Activated effector memory CD4-positive, alpha-beta T cell treated with Interleukin-2 at 50 U/mL for 16 hours (primary cell): ENCODE measurements at places on chromosomes 5 and 9.

DNA sequence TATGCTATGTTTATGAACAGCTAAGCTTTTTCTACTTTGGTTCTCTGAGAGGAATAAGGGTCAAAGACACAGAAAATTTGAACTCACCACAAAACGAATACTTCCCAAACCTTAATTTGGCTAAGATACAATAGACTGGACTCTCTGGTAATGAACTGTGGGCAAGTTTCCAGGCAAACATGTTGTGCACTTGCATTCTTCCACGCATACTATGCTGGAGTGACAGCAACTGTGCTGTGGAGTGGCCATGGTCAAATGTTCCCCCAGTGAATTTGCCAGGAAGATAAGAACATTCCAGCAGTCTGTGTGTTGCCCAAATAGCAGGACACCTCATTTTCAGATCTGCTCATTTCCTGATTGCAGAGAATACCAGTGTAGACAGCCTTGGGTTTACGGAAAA lies 275.3 kb upstream of the IL12B start:
- DNase-seq: no peak

DNA sequence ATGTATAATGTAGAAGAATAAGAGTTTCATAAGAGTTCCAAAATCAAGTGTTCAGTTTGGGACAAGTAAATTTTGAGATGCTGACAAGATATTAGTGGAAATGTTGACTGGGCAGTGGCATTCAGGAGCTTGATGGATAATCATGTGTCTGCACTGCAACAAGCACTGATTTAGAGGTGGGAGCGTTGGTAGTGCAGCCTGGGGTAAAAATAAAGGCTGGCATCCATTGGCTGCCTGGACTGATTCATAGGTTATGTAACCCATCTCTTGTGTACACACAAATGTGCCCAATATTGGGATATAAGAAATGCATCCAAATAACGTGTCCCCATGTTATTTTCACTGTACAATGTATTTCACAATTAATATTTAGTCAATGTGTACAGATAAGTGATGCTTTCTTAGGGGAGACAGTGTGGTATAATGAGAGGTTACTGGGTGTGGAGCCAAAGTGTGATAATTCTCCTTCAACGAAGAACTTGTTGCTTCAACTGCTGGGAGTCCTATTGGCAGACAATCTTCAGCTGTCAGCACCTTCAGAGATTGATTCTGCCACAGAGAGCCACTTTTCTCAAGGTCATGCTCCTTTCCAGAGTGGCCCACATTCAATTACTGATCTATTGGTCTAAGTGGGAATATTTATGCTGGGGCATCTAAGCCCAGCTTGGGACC lies 20.9 kb upstream of the SMC2 start:
- DNase-seq: no peak

GRCh38 chr5:178163772-178164735 lies 10.4 kb upstream of the NHP2 start:
- peak; percentile 85 for DNase-seq

GRCh38 chr9:127273326-127273725 lies 8.8 kb downstream of the GARNL3 start:
- no peak for DNase-seq

DNA sequence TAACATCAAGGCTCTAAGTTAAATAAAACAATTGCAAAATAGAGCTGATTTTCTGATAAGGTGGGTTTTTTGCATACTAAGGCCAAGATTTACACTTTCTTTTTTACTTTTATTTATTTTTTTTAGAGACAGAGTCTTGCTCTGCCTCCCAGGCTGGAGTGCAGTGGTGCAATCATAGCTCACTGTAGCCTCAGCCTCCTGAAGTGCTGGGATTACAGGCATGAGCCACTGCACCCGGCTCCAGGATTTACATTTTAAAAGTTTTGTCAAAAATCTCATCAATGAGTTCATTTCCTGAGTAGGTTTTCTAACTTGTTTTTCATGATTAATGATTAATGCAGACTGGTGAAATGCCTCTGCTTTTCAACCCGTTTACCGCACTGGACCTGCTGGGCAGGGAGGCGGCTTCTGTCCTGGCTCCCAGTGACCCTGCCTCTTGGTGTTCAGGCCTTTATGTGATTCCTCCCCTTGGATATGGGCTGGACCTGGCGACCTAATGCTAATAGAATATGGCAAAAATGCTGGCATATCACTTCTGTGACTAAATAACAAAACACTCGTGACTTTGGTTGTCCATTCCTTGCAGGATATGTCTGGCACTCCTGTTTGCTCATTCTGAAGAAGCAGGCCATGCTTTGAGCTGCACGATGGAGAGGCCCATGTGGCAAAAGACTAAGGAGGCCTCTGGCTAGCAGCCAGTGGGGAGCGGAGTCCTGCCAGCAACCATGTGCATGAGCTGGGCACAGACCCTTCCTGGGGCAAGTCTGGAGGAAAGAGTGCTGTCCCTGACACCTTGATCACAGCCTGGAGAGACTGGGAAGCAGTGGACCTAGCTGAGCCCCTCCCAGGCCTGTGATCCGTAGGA lies 72.2 kb upstream of the PTCH1 start:
- DNase-seq: no peak

DNA sequence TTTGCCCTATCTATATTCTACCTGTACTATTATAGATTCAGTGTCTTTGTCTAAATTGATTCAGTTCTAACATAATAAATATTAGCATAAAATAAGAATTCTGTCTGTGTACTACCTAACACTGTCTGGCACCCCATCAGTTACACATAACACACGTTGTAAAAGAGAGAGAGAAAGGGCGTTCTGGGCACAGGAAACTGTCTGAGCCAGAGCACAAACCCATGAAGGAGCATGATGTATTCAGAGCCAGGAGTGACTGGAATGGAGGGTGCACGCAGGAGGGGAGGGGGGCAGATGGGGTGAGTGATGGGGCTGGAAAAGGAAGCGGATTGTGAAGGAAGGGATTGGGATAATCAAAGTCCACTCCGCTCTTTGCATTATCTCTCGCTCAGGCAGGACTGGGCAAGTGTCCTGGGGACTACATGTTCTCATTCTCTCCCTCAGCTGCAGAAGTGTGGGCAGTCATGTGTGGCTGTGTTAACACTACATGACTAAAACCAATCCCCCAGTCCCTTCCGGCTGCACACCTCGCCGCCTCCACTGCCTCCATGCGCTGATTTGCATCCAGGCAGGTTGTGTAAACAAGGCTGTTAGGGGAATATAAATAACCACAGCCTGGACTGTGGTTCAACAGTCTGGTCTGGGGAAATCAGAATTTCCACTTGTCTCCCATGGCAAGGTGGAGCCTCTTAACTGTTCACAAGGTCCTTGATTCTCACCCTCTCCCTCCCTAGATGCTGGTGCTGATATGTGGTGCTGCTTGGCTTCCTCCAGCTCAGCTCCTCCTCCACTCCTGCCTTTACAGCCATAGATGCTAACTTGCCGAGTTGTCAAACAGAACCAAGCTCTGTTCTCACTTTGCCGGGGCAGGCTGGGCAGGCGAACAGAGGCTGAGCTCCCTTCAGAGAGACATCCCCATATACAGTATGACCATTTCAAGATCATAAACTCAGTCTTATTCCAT lies 367.5 kb upstream of the BRINP1 start:
- DNase-seq: no peak

- DNase-seq: no peak
Observed at GRCh38 chr5:157187046-157187754, 6.6 kb downstream of the ITK start.

- DNase-seq: no peak
Observed at GRCh38 chr9:31733166-31733565, 651.3 kb upstream of the ACO1 start.

DNA sequence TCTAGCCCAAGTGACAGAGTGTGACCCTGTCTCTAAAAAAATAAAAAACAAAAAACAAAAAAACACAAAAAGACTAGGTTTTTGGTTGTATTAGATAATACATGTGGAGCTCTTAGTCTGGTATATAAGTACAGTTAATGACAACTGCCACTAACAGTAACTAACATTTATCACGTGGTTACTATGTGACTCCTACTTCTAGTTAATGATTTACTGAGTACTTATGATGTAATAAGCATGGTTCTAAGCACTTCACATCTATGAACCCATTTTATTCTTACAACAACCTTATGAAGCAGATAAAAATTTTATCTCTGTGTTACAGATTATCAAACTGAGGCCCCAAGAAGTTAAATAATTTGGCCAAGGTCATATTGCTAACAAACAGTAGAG lies 6.1 kb upstream of the TMEFF1 start:
- no peak for DNase-seq

- DNase-seq: peak; percentile 46
Observed at GRCh38 chr9:38621434-38622287, 1.3 kb upstream of the ANKRD18A start.

- no peak for DNase-seq
Observed at GRCh38 chr5:32400401-32400800, 44.1 kb downstream of the ZFR start.

- no peak for DNase-seq
Observed at GRCh38 chr9:137405677-137406081, 17.3 kb downstream of the EXD3 start.

GRCh38 chr9:77455312-77455927 lies 192.7 kb downstream of the GNA14 start:
- DNase-seq: no peak

DNA sequence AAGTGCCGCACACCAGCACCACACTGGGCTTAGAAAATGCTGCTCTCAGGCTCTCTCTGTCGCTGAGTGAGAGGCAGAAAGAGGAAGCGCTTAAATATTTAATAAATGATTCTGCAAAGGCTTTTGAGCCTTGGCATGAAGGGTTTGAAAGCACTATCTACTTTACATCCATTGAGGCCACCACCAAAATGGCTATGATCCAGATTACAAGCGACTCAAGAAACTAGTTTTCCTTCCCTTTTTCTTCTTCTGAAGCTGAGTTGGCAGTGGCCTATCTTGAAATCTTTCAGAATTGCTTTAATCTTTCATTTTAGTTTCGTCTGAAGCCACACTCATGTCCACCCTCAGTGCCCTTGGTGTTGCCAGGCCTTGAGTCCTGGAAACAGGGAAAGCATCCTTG lies 59.5 kb downstream of the EBF1 start:
- no peak for DNase-seq

DNA sequence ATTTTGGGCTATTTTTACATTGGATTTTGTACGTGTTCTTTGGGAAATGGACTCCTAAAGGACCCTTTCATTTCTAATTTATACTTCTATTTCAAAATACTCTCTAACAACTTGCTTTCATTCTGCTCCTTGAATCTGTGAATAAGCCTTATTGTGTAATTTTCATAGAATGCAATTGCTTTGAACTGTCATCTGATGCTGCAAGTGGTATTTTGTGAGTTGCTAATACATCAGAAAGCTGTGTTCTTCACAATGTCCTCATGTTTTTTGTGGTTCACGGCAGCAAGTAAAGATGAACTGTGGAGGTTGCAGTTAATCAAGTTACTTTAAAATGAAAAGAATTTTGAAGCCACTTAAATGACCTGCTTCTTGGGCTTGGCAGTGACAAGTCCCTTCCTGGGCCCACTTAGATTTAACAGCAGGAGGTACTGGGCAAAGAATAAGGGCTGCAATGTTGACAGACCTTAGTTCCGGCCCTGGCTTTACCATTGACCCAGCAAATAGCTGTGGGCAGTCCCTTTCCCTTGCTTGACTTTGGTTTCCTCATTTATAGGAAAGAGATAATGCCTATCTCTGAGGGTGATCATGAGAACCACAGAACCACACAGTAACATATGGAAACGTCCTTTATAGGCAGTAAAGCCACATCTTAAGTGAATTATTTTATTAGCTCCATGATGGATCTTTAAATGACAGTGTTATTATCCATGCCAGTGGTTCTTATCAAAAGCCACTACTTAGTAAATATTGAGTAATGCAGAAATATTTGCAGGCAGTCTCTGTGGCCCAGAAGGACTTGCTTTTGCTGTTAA lies 54.8 kb downstream of the IQGAP2 start:
- no peak for DNase-seq

DNA sequence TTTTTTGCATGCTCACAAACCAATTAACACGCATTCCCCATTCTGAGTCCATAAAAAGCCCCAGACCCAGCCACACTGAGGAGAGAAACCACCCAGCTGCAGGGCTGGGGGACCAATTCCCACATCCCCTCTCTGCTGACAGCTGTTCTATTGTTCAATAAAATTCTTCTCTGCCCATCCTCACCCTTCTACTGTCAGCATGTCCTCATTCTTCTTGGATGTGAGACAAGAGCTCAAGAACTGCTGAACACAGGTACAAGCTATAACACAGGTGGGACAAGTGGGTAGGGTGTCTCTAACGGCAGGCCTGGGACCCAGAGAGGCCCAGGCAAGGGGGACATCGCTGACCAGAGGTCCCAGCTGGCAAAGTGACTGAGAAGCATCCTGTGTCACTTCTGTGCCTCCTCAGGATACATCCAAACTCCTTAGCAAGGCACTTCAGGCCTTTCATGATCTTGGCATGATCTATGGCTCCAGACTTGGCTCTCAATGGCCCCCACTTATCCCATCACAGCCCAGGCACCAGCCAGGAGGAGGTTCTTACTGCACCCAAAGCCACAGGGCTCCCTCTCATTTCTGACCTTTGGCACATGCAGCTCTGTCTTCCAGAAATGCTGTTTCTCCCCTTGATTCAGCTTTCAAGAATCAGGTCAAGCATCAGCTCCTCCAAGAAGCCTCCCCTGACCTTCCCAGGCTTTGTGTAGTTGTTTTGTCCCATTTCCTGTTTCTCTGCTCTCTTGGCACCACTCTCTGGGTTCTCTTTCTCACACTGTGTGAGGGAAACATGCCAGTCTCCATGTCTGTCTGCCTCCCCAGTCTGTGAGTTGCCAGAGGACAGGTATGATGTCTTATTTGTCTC lies 7.3 kb upstream of the ALDH1B1 start:
- no peak for DNase-seq

DNA sequence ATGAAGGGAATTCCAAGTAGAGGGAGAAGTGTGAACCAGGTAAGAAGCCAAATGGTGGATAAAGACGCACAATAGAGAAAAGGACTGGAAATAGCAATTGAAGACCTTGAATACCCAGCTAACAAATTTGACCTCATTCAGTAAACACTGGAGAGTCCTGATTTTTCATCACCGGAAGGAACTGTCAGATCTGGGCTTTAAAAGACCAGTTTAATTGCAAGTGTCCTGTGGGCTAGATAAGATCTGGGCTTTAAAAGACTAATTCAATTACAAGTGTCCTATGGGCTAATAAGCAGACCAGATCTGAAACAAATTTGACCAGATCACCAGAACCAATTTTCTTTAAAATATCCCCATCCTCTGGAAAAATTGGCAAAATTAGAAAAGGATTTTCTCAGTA lies 380.0 kb downstream of the ACTL7B start:
- no peak for DNase-seq

GRCh38 chr5:23027331-23027730 lies 174.2 kb upstream of the CDH12 start:
- DNase-seq: no peak

- no peak for DNase-seq
Observed at GRCh38 chr5:82622711-82623514, 344.8 kb upstream of the RPS23 start.

GRCh38 chr5:148957591-148958202 lies 105.2 kb downstream of the SH3TC2 start:
- DNase-seq: peak; percentile 13
